ENCODE measurements at places on chromosomes 1 and 21.

DNA sequence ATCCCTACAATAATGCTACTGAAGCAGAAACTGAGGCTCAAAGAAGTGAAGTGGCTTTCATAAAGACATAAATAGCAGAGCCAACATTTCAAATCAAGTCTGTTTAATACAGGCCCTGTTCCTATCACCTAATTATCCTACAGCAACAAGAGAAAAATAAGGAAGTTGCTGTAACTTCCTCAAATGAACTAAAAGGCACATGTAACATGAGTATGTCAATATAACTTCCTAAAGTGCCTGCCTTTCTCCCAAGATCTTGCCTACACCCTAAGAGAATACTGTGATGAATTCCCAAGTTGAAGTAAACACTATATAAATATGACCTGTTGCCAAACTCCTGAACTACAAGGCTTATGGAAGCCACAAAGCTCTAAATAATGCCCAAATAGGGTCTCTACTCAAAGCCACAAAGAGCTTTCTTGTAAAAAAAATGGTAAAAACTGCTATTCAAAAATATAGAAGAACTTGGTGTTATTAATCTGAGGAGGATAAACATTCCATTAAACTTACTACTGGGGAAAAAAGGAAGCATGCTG is 8.6 kb downstream of the BEND5 start:
- no peak for DNase-seq

DNA sequence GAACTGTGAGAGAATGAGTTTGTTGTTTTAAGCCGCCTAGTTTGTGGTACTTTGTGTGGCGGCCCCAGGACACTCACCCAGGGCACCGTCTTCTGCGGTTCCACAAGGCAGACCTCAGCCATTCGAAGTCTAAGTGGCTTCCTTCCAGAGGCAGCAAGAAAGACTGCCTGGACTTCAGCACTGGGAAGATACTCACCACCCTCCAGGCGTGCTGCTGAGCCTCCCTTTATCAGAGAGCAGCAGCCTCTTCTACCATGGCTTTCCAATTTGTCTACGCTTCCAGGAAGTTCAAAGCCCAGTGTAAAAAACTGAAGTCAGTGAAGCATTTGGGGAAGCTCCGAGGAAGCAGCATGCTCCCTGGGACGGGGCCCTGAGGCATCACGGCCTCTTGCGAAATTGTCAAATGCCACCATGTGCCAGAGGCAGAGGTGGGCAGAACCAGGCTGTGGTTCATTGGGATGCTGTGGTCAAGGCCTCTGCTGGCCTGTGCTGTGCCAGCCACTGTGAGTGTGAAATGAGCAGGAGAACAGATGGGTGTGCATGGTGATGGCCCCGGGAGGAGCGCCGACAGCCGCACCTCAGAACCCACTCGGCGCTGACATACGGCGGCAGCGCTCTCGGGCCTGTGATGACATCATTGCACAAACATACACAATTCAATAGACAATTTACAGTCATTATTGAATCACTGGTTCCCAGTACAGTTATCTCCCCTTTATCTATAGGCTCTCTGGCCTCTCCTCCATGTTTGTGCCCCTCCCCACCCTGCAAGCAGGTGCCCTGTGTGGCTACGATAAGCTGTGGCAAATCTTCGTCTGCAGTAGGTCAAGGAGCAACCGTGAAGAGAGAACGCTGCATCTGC is 110.4 kb downstream of the PDE9A start:
- DNase-seq, result no peak

DNA sequence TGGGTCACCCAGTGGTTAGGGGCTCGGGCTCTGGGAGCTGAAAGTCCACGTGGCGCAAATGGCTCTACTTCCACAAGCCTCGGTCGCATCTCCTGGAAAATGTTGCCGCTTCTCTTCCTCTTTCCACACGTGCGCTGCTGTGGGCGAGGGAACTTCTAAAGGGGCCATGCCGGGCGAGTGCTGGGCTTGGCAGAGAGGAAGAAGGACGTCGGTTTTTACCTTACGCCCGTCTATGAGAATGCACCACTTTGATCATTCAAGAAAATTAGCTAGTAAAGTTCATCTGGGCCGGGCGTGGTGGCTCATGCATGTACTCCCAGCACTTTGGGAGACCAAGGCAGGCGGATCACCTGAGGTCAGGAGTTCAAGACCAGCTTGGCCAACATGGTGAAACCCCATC is 10.4 kb downstream of the SLC45A1 start:
- no peak for DNase-seq

DNA sequence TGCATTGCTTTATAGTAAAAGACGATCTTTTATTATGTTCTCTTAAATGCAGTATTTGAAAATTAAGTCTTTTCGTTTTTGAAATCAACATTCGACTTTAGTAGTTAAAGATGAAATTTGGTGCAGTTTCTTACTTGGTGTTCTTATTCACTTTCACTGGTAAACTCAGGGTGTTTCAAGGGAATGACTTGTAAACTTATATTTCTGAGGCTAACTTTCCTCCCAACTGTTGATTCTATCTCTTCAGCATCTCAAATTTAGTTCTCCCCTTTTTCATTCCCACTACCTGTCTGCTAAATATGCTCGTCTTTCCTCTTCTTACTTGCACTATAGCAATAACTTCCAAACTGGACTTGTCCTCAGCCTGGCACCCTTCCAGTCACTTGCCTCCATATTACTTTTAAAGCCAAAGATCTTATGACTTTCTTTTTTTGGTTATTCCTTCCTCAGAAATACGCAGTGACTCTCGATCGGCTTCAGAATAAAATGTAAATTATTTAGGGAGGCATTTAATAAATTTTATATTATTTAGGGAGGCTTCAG is 988 bp downstream of the SLC35A3 start:
- no peak for DNase-seq

DNA sequence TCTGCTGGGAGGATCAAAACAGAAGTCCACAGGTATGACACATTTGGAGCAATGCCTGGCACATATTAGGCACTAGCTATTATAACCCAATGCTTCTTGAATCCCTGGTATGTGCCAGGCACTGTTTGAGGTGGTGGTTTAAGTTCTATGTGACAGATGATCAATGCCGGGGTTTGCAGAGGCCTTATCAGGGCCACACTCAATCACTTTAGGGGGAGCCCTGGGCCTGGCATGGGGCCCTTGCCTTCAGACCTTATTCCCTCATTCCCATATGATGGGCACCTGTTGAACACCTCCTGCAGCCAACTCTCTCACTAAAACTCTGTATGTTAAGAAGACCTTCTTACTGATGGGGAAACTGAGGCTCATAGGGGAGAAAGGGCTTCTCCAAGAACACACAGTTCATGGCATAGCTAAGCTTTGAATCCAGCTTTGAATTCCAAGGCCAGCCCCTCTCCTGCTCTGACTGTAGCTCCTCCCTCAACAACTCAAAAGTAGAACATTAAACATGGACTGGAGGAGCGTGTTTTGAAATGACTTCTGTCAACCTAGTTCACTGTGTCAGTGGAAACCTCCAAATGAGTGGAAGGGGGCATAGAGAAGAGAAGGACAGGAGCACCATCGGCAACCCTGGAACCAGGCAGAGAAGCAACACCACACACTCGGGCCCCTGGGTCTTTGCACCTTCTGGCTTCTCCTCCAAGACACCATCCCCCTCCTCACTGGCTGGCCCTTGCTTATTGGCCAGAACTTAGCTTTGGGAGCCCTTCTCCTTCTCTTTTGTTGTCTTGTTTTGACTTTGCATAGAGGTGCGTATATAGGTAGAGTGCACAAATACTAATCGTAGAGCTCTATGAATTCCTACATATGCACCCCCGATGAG is 6.6 kb upstream of the IFFO2 start:
- no peak for DNase-seq

- no peak for DNase-seq
Measured at GRCh38 chr21:27371115-27371974, 404.5 kb upstream of the ADAMTS5 start.

DNA sequence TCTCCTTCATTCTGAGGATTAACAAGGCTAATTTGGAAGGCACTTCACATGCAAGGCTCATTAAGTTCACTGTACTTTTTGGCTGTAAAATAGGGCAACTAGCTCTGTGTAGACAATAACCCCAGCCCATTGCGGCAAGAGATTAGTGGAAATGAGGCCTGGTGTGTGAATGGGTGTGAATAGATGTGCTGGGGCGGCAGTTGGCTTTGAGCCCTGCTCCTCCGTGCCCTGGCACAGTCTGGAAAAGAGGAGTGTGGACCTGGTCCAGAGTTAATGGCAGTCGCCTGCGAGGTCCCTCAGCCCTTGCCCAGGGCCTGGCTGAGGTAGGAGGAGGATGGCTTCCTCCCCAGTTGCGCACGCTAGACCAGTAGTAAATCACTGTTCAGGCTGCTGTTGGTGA is 4.8 kb downstream of the KISS1 start:
- DNase-seq, result no peak

DNA sequence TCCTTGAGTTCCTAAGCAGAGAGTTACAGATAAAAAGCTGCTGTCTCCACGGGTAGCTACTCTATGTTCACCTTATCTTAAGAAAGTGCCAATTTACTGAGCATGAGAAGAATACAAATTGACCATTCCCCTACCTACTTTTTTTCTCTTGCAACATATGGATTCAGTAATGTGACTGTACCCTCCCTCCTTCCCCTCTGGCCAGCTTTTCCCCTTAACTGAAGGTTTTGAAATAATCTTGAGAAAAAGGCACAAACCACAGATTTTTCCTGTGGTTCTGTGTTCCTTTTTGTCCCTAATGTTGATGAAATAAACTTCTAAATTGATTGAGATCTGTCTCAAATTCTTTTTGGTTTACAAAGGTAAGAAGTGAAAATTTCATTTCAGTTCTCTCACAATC is 2.6 kb upstream of the CD2 start:
- no peak for DNase-seq

- peak; percentile 92 for DNase-seq
Measured at GRCh38 chr21:37266515-37267221, 466 bp downstream of the VPS26C start.

All from NCI-H774 (cell line).